Mesothelial cell of epicardium (in vitro differentiated cells): ENCODE measurements at places on chromosomes 6 and 20. TPM values are rescaled to one million over a fixed set of nuclear protein-coding genes. Genes with fewer than 3 reads are reported as not detected.
A peak's percentile ranks its signal among the peaks of the same experiment; 100 is the strongest.

DNA sequence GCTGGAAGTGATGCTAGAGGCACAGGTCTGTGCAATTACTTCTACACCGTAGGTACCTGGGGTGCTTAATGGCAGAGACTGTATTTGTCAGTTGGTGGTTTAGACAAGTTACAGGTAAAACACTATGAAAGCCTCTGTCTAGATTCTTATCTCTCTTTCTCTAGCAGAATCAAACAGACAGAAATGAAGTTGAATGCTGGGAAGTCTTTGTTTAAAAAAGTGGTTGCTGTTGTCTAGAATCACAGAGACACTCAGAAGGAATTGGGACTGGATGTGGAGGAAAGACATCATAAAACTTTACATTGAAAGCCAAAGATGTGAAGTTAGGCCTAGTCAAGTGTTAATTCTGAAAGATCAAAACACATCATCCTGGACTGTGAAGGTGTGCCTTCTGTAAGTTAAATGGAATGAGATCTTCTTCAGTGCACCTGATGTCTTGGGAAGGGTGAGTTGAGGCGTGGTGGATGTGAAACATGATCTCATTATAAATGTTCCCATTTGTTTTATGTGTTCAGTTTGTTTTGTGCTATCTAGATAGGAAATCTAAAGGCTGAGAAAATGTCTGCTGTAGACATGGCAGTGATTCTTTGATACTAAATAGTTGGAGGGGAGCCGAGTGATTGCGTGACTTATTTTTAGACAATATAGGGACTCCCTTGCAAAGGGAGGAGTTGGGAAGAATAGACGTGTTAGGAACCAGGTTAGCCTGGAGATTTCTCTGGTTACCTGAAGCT, 290.2 kb downstream of the SOX4 start:
- no peak for DNase-seq

DNA sequence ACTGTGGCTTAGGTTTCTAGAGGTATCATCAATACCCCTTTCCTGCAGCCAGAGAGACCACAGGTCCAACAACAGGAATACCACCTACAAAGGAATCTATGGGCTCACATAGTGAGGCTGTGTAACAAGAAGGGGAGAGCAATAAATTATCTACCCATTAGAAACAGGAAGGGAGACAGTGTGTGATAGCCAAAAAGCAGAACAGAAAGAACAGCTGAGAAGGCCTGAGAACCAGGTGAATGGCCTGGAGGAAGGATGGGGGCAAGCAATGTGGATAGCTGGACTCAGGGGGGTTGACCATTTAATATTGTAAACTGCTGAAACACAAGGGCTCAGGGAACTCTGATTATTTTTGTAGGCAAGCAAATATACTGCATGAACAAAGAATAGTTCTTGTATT, 628.2 kb downstream of the COL12A1 start:
- DNase-seq: no peak

ZC3H12D gene
- total RNA-seq: 0.44 to 0.72 TPM (median 0.47 TPM) in 3 replicates

GRCh38 chr20:62702895-62703852, 5.5 kb upstream of the NTSR1 start:
- DNase-seq: no peak

SLC22A2 gene
- total RNA-seq: 0.07 TPM in 1 of 3 replicates, not detected in the others

DNA sequence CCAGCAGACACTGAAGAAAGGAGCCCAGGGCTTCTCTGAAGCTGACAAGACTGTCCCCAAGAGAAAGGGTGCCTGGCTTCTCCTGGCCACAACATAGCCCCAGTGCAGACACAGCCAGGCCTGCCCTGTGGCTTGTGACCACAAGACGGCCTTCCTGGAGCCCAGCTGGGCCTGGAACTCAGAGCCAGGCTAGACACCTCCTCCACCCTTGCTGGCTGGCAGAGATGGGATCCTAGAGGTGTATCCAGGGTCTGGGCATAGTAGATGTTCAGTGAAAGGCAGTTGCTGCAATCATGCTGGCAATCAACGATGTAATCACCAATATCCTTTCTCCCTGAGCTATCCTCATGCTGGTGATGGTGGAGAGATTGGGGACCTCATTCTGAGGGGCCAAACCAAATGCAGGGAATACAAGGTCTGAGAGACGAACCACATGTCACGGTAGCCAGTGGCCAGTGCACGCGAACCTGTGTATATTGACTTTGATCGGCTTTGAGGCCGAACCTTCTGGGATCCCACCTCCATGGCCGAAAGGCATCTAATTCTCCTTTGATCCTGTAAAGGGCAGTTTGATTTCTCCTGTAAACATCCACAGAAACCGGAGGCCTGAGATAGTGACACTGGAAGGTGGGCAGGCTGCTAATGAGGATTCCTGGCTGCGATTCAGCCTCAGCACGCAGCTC, 115.2 kb downstream of the PSMB1 start:
- DNase-seq: peak; percentile 19

DNA sequence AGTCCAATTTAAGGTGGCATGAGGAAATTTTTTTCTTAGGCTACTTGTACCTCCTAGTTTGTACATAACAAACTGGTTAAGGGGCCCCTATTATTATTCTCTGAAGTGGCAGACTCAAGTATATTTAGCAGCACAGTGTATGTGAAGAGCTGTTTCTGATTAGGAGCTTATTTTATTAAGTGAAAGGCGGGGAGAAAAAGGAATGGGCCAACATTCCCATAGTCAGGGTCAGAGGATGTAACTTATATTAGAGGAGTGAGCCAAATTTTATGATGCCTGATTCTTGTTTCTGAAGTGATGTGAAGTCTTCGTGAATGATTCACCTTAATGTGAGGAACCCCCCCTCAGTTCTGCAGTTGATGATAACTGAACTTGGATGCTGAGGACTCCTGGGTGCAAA, 2.8 kb downstream of the HECA start:
- no peak for DNase-seq

- DNase-seq: no peak
Observed at GRCh38 chr6:81003156-81003555, 749.3 kb downstream of the TENT5A start.

DNA sequence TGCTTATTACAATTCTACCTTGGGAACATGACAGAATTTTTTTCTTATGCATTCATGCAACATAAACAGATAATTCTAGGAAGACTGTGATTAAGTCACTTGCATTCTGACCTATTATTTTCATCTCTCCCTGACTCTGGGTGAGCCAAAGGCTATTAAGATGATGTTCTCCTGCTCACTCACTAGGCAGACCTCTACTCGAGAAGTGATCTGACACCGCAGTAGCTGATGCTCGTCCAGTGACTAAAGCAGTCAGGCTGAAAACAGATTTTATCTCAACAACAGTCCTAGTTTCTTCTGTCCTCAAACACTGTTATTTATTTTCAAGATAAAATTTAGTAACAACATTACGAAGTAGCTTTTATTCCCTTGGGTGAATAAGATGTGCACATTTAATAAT, 17.3 kb downstream of the NAA20 start:
- DNase-seq: no peak

GRCh38 chr20:59071216-59071615, 28.6 kb upstream of the PRELID3B start:
- no peak for DNase-seq

DNA sequence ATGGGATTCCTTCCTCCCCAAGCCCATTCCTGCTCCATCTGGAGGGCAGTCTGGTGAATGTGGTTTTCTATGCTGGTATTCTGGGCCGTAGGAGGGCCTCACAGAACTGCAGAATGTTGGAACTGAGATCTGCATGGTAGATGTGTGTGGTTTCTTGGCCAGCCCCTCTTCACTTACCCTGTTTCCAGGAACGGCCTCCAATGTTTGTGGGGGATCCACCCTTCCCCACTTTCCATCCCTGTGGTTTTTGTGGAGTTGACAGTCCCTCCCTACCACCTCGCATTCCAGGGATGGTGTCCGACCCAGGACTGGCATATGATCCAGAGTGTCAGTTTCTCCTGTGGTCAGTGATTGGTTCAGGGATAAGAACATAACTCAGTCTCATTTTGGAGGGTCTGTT, 26.7 kb upstream of the TMEM14A start:
- no peak for DNase-seq
